ENCODE measurements at places on chromosomes 16 and 17.

GRCh38 chr17:4850246-4850645, 17.1 kb downstream of the MINK1 start:
- DNase-seq, result no peak

DNA sequence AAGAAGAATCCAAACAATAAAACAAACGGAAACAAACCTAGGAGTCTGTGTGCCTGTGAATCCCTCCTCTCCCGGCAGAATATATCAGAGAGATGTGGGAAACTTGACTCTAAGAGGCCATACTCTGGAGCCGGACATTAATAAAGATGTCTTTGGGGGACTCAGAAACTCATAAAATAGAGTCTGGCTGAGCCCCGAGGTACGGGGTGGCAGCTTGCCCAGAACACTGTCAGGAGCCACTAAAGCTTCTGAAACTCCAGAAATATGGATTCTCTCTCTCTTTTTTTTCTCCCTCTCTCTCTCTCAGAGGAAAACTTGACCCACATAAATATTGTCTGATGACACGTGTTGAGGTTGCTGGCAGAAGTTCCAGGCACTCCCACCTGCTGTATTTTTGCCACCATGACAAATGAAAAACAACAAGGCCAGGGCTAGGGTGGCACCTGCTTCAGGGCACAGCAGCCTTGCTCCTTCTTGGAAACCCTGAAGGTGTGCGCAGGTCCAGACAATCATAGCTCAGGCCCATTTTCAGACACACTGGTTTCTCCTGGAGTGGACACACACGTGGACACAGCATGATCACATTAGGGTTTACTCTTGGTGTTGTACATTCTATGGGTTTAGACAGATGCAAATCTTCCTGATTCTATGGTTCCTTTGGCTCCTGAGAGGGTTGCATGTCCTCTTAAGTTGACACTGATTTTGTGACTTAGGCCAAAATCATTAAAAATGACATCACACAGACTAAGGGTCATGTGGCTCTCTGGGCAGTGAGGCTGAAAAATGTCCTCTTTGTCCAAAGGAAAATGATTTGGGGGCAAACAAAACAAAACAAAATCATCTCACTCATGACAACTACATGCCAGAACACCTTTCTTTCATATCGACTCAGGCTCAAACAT, 282.6 kb upstream of the IRX3 start:
- no peak for DNase-seq

DNA sequence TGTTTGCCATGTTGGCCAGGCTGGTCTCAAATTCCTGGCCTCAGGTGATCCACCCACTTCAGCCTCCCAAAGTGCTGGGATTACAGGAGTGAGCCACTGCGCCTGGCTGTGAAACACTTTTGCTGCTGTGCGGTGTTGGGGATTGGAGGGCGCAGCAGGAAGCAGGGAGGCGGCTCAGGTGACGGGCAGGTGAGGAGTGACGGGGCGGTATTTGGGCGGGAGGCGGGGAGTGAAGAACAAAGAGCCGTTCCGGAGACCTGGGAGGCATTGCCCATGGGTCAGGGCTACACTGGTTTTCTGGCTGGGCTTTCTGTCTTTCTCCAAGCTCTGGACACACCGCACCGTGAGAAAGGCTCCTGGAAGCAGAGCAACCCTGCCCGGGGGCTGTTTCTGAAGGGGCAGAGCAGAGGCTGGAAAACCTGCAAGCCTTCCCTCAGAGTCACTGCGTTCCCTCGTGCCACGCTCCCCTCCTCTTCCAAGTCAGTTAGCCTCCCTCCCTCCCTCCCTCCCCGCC, 22.1 kb downstream of the CRISPLD2 start:
- no peak for DNase-seq

- no peak for DNase-seq
These were observed 70.5 kb downstream of the NDEL1 start for GRCh38 chr17:8506145-8506544.

GRCh38 chr17:77107506-77108433, 33.0 kb upstream of the SEC14L1 start:
- peak; percentile 76 for DNase-seq

- no peak for DNase-seq
These were observed 131.8 kb downstream of the STX8 start for GRCh38 chr17:9443811-9444210.

- no peak for DNase-seq
These were observed 2.1 kb upstream of the ZNF652 start for GRCh38 chr17:49364119-49364518.

- DNase-seq, result peak; percentile 81
These were observed 101.6 kb downstream of the RAB11FIP4 start for GRCh38 chr17:31492880-31493655.

DNA sequence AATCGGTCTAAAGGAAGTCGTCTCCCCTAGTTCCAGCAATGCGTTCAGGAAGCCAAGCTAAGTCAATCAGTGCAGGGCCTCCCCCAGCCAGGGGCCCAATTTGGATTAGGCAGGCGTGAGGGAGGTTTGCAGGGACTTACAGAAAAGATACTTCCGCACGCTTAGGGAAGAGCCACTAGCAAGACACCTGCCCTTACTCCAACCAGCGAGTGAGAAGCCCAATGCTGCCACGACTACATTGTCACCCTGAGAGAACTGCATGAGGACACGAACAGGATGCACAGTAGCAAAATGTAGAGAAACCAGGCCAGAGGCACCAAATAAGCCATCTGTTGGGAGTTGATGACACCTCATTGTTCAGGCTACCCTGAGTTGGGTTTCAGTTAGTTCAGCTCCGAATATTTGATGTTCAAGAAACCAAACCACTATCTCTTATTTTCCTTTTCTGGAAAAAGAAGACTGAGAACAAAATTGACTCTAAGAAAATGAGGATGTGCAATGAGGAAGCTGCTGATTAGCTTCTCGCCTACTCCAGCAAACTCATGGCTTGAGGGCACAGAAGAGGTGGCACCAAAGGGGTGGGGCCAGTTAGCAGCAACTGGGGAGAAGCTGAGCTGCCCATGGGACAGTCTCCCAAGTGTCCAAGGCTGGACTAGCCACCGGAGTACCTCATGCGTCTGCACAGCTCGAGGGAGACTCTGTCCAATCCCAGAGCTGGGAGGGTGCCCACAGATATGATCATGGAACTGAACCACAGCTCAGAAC, 29.3 kb downstream of the TK2 start:
- DNase-seq, result no peak

- DNase-seq, result no peak
These were observed 278.7 kb downstream of the FTO start for GRCh38 chr16:53982631-53983042.

- no peak for DNase-seq
These were observed 13.7 kb downstream of the N4BP1 start for GRCh38 chr16:48596326-48596725.

- no peak for DNase-seq
These were observed 301.1 kb downstream of the ABCC12 start for GRCh38 chr16:47854737-47855136.

DNA sequence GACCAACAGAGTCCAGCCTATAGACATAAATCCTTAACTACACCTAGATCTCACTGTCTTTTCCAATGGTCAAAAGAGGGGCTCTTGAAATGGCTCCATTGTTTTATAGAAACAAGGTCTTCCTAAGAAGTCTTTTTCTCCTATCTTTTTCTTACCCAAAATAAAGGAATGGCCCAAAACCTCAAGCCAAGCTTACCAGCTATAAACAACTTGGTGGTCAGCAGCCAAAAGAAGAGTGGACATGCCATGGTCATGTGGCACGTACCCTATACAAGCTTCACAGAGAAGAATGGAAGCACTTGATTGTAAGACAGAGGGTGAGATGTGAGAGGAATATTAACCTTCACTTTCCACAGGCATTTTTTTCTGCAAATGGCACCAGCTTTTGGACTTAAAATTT, 82.1 kb upstream of the GNAO1 start:
- no peak for DNase-seq

- no peak for DNase-seq
These were observed 55.9 kb downstream of the SDK2 start for GRCh38 chr17:73588301-73588846.

GRCh38 chr17:9343516-9343915, 232.1 kb downstream of the STX8 start:
- no peak for DNase-seq

GRCh38 chr16:5639531-5639930, 541.9 kb upstream of the EEF2KMT start:
- no peak for DNase-seq

- no peak for DNase-seq
These were observed 27.4 kb downstream of the COPZ2 start for GRCh38 chr17:48010193-48010592.

- no peak for DNase-seq
These were observed 2.7 kb upstream of the CORO1A start for GRCh38 chr16:30180741-30181140.

DNA sequence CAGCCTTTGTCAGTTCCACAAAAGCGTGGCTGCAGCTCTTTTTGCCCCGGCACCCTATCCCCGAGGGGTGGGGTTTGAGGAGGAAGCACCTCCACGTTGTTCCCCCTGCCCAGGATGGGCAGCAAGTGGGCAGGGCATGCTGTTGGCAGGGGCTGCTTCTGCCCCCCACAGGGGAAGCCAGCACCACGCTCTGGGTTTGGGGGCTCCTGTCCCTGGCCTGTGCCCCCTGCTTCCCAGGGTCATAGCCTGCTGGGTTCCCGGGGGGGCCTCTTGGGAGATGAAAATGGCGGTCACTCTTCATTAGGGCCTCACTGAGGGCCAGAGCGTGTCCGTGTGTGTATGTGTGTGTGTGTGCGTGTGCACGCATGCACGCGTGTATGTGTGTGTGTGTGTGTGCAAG, 22.8 kb downstream of the LASP1 start:
- no peak for DNase-seq

- DNase-seq, result peak; percentile 85
These were observed 7.6 kb upstream of the NXPH3 start for GRCh38 chr17:49567871-49568694.

DNA sequence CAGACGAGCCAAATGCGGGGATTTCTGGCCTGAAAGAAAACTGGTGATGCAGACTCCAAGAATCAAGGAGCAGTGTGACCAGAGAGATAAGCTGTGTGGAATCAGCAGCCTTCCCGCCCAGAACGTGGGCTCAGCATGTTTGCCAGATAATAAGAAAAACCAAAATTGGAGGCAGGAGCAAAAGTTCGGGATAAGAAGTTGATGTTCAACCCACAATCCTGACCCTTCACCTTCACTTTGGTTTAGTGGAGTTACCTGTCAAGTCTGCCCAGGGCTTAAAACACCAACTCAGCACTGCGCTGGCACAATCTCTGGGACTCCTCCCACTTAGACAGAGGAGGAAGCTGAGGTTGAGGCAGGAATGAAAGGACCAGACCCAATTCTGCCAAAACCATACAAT, 3.1 kb downstream of the SLC43A2 start:
- no peak for DNase-seq

- no peak for DNase-seq
These were observed 10.8 kb downstream of the CYLD start for GRCh38 chr16:50752471-50753235.

- no peak for DNase-seq
These were observed 483.5 kb downstream of the CDH13 start for GRCh38 chr16:83110269-83110668.

GRCh38 chr16:73059779-73060615, 12.1 kb upstream of the ZFHX3 start:
- DNase-seq, result no peak

GRCh38 chr16:79993629-79994209, 393.2 kb upstream of the MAF start:
- DNase-seq, result no peak

DNA sequence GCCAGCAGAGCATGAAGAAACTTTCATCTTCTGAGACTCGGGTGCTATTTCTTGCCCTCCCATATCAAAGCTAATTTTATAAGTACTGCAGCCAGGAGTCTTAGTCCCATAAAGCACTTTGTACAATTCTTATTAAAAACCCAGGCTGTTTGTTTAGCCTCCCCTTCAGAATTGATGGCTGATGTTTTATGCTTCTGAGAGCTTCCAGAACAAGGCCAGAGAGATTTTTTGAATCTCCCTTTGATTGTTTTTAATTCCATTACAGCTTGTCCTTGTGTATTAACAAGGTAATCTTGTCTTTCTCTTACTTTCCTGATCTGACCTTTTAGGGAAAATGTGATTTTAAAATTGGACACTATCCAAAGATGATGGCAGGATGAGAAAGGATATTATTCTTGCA, 16.3 kb downstream of the COQ7 start:
- no peak for DNase-seq

- no peak for DNase-seq
These were observed 16.4 kb downstream of the RAD51D start for GRCh38 chr17:35103271-35103670.

- no peak for DNase-seq
These were observed 105.4 kb downstream of the ZNF423 start for GRCh38 chr16:49750341-49751000.

GRCh38 chr17:7820231-7820630, 13.8 kb upstream of the KDM6B start:
- DNase-seq, result no peak

DNA sequence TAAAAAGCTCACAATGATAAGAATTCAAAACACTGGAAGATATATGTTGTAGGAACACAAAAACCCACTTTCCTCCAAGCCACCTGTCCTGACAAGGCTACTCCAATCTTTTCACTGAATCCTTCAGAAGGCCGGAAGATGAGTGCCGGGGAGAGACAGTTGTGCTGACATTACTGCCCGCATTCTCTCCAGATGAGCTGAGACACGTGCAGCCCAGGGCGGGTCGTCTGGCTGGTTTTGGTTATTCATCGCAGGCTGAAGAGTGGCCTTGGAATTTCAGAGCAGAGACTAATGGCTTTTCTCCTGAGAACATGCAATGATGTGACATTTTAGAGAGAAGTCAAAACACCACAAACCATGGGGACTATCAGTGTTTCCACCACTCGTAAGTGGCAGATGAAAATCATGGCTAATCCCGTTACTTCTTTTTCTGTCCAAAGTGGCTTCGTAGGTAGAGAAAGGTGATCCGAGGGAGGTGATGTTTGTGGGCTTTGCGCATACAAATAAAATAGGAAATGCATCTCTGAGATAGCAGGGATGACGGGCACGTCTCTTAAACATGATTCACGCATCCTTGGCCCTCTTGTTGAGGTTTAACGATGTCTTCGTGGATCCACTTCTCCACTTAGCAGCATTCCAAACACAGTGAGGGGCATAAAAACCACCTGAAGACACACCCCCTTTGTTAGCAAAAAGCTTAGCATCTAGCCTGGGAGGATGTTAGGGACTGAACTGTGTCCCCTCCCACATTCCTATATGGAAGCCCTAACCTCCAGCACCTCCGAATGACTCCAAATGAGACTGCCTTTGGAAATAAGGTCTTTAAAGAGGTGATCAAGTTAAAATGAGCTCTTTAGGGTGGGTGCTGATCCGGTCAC, 134.0 kb downstream of the IRX3 start:
- DNase-seq, result no peak

All from GM13976 (cell line).